Ureter (tissue), 1 donor: ENCODE measurements at places on chromosomes 3 and 15. TPM values are rescaled to one million over a fixed set of nuclear protein-coding genes. Genes with fewer than 3 reads are reported as not detected.

DNA sequence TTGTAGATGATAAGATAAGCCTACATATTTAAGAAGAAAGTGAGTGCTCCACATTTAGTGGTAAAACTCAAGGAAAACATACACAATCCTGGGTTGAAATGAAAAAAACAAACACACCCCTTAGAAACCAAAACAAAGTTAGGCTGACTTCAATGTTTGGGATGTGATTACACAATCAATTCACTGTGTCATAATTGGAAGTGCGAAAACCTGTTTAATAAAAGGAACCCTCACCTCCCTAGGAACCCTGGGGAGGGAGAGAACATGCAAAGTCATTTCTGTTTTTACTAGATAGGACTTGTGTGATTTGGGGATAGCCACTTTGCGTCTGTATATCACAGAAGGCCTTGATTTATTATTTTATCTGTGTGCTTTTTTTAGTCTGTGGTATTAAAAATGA lies 275.0 kb downstream of the NFKBIZ start:
- no peak for DNase-seq

DNA sequence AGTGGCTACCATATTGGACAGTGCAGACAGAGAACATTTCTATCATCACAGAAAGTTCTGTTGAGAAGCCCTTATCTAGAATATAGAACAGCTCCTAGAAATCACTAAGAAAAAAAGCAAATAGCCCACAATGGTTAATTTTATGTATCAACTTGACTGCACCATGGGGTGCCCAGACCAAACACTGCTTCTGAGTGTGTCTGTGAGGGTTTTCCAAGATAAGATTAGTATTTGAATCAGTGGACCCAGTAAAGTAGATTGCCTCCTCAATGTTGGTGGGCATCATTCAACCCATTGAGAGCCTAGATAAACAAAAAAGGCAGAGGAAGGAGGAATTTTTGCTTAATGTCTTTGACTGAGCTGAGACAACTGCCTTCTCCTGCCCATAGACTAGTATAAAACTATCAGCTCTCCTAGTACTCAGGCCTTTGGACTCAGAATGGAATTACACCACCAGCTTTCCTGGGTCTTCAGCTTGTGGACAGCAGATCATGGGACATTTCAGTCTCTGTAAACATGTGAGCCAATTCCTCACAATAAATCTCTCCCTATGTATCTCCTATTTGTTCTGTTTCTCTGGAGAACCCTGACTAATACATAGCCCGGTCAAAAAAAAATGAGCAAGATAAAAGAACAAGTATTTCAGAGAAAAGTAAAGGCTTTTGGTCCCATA lies 55.9 kb upstream of the OXTR start:
- DNase-seq: no peak

The LMOD3 gene
- total RNA-seq: 0.13 TPM

GRCh38 chr3:116707531-116707930 lies 2.0 kb upstream of the TUSC7 start:
- no peak for DNase-seq

- DNase-seq: no peak
Observed at GRCh38 chr3:56889131-56889530, 87.4 kb upstream of the ARHGEF3 start.

GRCh38 chr3:123667784-123668183 lies 82.9 kb upstream of the HACD2 start:
- no peak for DNase-seq
